ENCODE measurements at places on chromosomes 6 and 20.
A peak's percentile ranks its signal among the peaks of the same experiment; 100 is the strongest.

- no peak for DNase-seq
Measured at GRCh38 chr6:23111984-23112383, 542.6 kb downstream of the HDGFL1 start.

GRCh38 chr20:23668477-23668951, 20.3 kb downstream of the CST4 start:
- DNase-seq, result peak; percentile 5

GRCh38 chr6:10390495-10391298, 24.2 kb downstream of the TFAP2A start:
- no peak for DNase-seq

GRCh38 chr20:20003031-20003954, 13.9 kb upstream of the NAA20 start:
- no peak for DNase-seq

- no peak for DNase-seq
Measured at GRCh38 chr6:20954315-20954714, 420.1 kb downstream of the CDKAL1 start.

GRCh38 chr20:38116409-38117165, 48.5 kb downstream of the TGM2 start:
- no peak for DNase-seq

DNA sequence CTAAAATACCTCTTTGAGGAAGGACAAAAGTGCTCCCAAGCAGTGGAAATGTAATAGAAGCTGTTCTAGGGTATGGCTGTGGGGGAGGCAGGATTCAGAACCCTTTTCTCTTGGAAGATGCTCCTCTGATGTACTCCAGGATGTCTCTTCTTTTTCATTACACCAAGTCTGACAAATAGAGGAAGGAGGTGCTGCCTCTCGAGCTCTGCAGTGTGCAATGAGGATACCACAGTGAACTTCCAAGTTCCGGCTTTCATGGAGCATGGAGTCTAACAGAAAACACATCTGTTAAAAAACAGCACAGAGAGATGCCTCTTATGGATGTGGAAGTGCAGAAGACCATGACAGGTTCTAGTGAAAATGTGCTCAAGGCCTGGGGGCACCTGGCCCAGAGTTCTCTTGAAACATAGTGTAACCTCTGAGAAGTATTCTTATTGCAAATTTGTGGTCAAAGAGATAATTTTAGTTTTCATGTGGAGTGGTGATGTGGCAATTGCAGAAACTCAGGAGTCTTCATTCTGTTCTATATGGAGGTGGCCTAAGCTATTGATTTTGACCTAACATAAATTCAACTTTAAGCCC, 362.0 kb upstream of the CITED2 start:
- no peak for DNase-seq

- DNase-seq, result no peak
Measured at GRCh38 chr6:814378-815347, 121.7 kb upstream of the EXOC2 start.

GRCh38 chr6:169824021-169824420, 72.6 kb downstream of the ERMARD start:
- no peak for DNase-seq

- no peak for DNase-seq
Measured at GRCh38 chr6:85092226-85092625, 327.8 kb upstream of the TBX18 start.
